ENCODE measurements at places on chromosomes 1 and 21. TPM values are rescaled to one million over a fixed set of nuclear protein-coding genes. Genes with fewer than 3 reads are reported as not detected.

KDF1 gene
- 18.9 TPM for total RNA-seq

DNA sequence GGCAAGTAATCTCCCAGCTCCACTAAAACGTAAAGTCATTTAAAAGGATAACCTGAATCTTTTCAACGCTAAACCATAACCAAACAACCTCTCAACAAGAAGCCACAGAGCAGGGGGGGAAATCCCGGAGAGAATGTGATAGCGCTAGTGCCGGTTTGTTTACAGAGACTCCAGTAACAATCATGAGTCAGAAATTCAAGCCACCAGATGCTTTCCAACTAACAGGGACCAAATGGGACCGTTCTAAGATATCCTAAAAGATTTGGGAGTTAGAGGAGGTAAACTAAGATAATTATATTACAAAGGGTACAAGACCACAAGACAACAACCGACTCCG lies 825 bp downstream of the DCAF8 start:
- DNase-seq: peak; percentile 60
- peaks cover 12% of the 10 kb centered on the region for H3K4me1 ChIP-seq
- no peaks in the 10 kb centered on the region for H3K27me3 ChIP-seq
- H3K36me3 ChIP-seq: peaks cover 33% of the 10 kb centered on the region
- peak overlapping the region; percentile 93 for H3K4me3 ChIP-seq

DNA sequence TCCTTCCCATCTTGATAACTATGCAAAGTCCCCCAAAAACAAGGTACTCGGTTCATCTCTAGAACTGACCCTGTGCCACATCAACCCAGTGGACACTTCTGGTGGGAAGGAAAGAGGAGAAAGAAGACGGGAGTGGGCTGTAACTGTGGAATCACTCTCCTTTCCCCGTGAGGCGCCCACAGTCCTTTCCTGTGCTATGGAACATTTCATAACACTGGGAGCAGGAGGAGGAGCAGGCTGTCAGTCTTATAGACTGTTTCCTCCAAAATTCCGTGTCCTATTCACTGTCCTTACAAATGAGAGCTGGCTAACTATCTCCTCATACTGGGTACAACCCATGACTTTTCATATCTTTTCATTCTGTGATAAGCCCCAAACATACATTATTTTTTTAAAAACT lies 40.7 kb downstream of the PLEKHA6 start:
- no peaks in the 10 kb centered on the region for H3K27me3 ChIP-seq
- H3K27ac ChIP-seq: peak overlapping the region; percentile 18
- peaks cover 4% of the 10 kb centered on the region for H3K36me3 ChIP-seq
- no peak for DNase-seq
- H3K4me1 ChIP-seq: peaks cover 73% of the 10 kb centered on the region
- no peak overlapping the region for H3K4me3 ChIP-seq

GJA9 gene
- total RNA-seq: 0.56 TPM

S100A7A gene
- total RNA-seq: not detected

Data from Calu3 (cell line).